ENCODE measurements at places on chromosomes 3 and 15.

DNA sequence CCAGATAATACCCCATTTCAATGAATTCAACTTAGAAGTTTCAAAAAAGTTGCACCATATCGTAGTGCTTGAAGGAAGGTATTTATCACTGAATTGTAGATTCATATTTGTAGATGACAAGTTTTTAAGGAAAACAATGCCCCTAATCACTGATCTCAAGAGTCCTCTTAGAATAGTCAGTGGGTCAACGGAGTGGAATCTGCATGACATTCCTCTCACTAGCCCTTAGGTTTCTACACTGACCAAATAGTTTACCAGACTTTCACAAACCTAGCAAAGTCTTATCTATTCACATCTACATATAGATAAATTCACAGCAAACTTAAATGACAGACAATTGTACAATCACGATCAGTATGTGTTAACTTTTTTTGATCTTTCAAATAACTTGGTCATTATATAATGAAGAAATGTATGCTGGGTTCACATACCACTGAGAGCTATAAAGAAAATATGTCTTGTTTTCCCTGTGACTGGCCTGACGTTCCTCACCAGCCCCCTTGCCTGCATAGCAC is 35.7 kb upstream of the PHLDB2 start:
- DNase-seq = no peak

GRCh38 chr15:68849497-68849896 is 28.8 kb upstream of the ANP32A start:
- no peak for DNase-seq

- DNase-seq = no peak
Observed at GRCh38 chr15:77144492-77145070, 73.7 kb upstream of the TSPAN3 start.

DNA sequence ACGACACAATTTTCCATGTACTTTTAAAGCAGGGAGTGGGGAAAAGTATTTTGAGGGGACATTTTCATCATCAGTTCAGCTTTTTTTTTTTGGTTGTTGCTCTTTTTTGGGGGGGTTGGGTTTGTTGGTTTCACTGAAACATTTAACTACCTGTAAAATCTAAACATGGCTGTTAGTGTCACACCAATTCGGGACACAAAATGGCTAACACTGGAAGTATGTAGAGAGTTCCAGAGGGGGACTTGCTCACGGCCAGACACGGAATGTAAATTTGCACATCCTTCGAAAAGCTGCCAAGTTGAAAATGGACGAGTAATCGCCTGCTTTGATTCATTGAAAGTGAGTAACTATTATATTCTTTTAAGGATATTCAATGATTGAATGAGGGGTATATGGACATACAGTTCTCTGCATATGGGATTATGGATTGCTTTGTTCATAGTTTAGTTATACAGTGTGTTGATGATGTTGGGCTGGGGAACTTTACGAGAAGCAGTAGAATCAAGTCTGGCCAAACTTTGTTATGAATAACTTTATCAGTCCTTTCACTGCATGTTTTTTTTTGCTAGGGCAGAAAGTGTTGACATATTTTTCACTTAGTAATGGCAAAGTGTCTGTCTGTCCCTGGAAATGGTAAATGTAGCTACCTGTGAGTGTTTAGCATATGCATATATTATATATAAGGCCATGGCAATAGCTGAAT is 31.5 kb downstream of the MBNL1 start:
- DNase-seq = no peak

GRCh38 chr15:75027551-75027950 is 4.2 kb downstream of the PPCDC start:
- no peak for DNase-seq

- no peak for DNase-seq
Observed at GRCh38 chr3:134037168-134037567, 7.4 kb upstream of the SLCO2A1 start.

Data from stimulated activated CD4-positive, alpha-beta T cell treated with anti-CD3 and anti-CD28 coated beads, Interleukin-2, amount 100 ng/mL, for 24 hours (primary cell).